ENCODE measurements at places on chromosomes 7 and 10. TPM values are rescaled to one million over a fixed set of nuclear protein-coding genes. Genes with fewer than 3 reads are reported as not detected.

The ZNF853 gene
- total RNA-seq: 0.19 TPM

The TCAF1 gene
- 62.7 TPM for total RNA-seq

The CH25H gene
- 1.4 TPM for total RNA-seq

The DENND2A gene
- 0.96 TPM for total RNA-seq

The PLPP4 gene
- 15.0 TPM for total RNA-seq

The C10orf67 gene
- 0.19 TPM for total RNA-seq

The HOXA4 gene
- total RNA-seq: not detected
